Stimulated activated CD8-positive, alpha-beta memory T cell treated with anti-CD3 and anti-CD28 coated beads, Interleukin-15, amount 100 ng/mL, for 4 hours (primary cell): ENCODE measurements at places on chromosomes 7 and 10.

GRCh38 chr7:43278088-43278644 lies 165.7 kb downstream of the HECW1 start:
- DNase-seq: no peak

- DNase-seq: no peak
These were observed 330.2 kb downstream of the BICC1 start for GRCh38 chr10:58842860-58843376.

- no peak for DNase-seq
These were observed 126.9 kb downstream of the CXCL12 start for GRCh38 chr10:44258019-44258418.

- no peak for DNase-seq
These were observed 16.3 kb downstream of the SGMS1 start for GRCh38 chr10:50607356-50607925.

GRCh38 chr7:5284304-5285281 lies 1.9 kb downstream of the SLC29A4 start:
- DNase-seq: no peak

GRCh38 chr10:15391491-15391890 lies 20.4 kb upstream of the FAM171A1 start:
- DNase-seq: no peak

DNA sequence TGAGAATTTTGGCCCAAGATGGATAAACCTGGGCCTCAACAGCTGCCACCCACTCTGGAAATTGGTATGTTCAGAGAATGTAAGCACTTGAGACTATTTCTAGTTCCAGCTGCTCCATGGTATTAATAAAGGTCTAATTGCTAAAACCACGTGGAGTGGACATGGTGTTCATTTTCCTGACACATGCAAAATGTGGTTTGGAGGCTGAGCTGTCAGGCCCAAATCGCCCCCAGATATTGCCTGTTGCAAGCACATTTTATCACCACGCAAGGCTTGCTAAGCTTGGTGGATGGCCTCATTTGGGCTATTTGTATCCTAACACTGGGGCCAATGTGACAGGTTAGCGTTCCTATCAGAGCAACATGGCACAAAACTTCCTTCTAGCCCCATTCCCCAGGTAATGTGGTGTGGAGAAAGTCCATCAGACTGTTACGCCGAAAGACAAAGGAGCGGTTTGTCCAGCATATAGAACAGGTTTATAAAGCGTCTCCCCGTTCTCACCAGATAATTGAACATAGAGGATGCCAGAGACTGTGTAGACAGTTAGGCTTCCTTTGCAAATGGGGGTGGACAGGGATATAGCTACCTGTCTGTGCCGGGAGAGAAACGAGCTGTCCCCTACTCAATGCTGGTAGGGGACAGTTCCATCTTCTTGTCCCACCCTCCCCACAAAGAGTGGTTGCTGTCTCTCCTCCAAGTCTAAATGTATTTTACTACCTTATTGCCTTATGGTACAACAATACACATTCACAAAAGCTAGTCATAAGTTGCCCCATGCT lies 78.0 kb upstream of the ANKRD1 start:
- no peak for DNase-seq

GRCh38 chr10:30500534-30500933 lies 66.5 kb downstream of the MAP3K8 start:
- no peak for DNase-seq

DNA sequence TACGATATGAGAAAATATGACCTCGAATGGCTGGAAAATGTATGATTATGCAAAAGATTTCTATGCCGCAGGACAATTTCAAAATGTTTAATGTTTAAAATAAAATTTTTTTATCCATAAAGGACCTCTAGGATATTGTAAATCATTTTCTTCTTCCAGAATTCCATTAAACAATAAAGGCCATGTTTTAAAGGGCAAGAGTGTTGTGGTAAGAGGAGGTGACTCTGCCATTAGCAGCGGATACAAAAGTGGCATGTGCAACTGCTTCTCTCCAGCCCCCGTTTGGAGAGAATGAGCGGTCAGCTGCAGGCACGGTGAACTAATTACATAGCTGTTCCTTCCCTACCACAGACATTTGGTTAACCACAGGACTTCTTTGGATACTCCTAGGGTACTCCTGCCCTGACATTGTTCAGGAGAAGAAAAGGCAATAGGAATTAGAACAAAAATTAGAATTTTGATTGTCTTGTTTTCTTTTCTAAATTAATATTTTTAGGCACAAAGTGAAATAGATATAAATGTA lies 63.8 kb downstream of the HBP1 start:
- no peak for DNase-seq

GRCh38 chr10:119243488-119243887 lies 36.1 kb downstream of the GRK5 start:
- DNase-seq: no peak

GRCh38 chr7:10463701-10464100 lies 510.0 kb upstream of the PHF14 start:
- no peak for DNase-seq

- no peak for DNase-seq
These were observed 5.3 kb upstream of the LRRC61 start for GRCh38 chr7:150317748-150318444.

- DNase-seq: no peak
These were observed 15.6 kb upstream of the ADO start for GRCh38 chr10:62788861-62789467.

DNA sequence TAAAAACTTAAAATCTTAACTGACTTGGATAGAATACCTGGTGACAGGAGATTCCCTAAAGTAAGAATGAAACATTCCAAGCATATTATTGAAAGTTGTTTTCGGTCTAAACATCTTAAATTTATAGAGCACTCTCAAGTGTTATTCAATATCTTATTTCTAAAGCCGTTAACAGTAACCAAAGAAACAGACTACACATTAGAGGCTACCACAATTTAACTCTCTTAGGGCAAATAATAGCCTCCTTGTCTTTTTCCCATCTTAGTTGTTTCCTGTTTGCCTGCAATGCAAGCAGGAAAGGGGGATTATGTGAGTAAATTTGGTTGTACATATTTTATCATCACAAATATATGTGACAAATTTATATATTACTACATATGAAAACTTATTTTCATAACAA lies 31.4 kb downstream of the NAPEPLD start:
- no peak for DNase-seq

DNA sequence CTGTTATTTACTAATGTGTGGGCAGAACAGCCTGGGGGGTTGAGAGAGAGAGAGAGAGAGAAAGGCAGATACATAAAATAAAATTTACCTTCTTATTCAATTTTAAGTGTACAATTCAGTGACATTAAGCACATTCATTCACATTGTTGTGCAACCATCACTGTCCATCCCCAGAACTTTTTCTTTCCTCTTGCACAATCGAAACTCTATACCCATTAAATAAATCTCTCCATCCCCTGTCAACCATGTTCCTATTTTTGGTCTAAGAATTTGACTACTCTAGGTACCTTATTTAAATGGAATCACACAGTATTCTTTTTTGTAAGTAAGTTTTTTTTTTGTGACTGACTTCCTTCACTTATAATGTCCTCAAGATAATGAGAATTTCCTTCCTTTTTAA lies 181.6 kb downstream of the SND1 start:
- no peak for DNase-seq

DNA sequence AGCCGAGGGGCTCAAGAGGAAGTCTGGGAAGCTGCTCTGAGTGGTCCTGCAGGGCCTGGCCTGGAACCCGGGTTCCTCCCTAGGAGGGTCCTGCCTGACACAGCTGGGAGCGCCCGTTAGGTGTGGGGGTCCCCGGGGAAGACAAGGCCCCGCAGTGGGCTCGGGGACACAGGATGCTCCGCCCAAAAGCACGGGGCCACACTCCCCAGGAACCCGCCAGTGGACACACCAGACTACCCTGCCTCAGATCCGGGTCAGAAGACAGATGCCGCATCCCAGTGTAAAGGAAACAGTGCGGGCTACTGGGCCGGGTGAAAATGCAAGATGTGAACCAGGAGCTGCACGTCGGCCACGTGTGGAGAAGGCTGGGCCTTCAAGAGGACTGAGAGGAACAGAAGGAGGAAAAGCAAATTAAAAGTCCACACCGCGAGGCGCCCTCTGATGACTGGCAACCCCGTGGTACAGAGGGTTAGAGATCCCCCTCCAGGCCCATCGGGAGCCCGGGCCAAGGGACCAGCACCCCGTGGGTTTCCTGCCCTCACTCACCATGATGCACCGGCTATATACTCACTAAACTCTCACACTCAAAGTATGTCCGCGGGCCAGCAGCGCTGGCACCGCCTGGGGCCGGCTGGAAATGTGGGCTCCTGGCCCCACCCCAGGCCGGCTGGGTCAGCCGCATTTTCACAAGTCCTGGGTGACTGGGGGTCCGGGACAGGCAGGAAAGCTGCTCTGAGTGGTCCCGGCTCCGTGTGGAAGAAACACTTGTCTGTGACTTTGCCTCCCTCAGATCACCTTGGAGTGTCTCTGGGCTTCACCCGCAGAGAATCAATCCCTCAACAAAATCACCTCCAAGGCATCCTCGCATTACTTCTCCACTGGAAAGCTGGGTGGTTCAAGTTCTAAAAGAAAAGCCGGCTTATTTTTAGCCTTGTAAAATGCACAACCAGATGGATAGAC lies 6.1 kb downstream of the STK32C start:
- DNase-seq: no peak

- DNase-seq: no peak
These were observed 78.8 kb downstream of the ELMO1 start for GRCh38 chr7:37369906-37370305.

- no peak for DNase-seq
These were observed 1.6 kb downstream of the BEND7 start for GRCh38 chr10:13526948-13527863.

DNA sequence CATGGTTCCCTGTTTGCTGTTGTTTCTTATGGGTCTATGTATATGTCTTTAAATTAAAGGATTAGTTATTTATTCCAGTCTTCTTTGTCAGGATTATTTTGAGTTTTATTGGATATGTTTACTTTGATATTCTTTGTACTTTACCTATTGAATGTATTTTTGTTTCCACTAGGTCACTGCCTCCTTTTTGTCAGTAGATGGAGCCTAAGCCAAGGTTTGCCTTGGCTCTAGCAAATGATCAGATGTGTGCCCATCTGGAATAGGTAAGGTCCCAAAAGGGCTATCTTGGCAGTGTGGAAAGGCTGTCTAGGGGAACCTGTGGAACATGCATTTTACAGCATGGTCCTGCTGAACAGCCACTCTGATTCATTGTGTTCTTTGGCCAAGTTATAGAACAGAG lies 337.3 kb upstream of the GHITM start:
- DNase-seq: no peak

- DNase-seq: no peak
These were observed 12.7 kb downstream of the HK1 start for GRCh38 chr10:69290993-69291392.

DNA sequence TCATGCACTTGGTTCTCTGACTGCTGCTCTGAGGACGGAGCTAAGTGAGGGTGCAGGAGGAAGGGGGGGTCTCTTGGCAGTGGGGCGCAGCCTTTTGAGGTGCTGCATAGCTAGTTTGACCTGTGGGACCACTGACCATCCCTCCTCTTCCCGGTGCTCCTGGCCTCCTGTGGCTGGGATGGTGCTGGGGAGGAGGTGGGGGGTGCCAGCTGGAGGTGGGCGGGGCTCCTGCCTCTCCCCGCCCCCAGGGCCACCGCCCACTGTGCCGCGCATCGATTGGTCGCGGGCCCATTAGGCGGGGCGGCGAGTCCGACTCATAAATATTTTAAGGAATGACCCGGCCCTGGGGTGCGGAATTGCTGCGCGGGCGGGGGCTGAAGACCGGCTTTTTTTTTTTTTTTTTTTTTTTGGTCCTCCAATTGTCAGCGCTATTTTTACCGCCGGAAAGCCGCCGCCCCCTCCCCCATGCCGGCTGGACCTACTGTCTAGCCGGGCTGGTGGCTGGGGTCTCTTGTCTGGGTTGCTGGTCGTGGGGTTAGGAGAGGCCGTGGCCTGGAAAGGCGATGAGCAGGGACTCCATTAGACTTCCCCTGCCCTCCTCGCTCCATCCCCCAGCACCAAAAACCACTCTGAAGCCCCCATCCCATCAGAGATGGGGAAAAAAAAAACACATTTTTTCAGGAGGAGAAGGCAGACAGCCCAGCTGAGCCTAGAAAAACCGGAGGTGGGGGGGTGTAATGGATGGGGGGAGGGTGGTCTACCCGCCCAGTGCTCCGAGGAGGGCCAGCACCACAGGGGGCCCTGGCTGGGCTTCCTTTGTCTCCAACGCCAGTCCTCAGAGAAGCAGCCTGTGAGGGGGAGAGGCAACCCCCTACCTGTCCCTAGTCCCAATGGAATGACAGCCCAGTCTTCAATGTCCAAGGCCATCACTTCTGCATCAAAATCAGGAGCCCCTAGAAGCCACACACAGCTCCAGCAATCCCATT lies 6.4 kb downstream of the SH2B2 start:
- no peak for DNase-seq

DNA sequence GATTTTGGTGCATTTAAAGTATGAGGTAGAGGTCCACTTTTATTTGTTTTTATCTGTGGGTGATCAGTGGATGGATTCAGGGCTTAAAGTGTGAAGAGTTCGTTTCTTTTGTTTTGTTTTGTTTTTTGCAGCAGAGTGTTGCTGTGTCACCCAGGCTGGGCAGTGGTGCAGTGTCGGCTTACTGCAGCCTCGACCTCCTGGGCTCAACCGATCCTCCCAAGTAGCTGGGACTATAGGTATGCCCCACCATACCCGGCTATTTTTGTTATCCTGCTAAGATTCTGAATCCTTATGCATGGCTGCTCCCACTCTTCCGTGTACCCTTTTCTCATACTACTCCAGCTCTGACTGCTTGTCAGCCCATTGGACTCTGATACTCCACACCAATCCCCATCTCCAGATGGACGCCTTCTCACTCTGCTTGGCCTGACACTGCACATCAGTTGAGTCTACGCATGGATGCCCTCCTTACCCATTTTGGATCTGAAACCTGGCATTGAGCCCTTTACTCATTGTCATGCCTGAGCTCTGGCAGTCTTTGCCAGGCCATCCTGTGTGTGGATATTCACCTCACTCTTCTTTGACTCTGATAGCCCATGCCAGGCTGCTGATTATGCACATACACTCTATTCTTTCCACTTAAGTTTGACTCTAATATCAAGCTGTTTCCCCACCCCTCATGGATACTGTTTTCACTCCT lies 119.5 kb downstream of the CCSER2 start:
- no peak for DNase-seq

GRCh38 chr7:55177589-55178261 lies 158.9 kb downstream of the EGFR start:
- DNase-seq: no peak

- no peak for DNase-seq
These were observed 86.7 kb upstream of the IL6 start for GRCh38 chr7:22640269-22640668.

GRCh38 chr7:28448708-28449107 lies 36.4 kb downstream of the CREB5 start:
- no peak for DNase-seq

DNA sequence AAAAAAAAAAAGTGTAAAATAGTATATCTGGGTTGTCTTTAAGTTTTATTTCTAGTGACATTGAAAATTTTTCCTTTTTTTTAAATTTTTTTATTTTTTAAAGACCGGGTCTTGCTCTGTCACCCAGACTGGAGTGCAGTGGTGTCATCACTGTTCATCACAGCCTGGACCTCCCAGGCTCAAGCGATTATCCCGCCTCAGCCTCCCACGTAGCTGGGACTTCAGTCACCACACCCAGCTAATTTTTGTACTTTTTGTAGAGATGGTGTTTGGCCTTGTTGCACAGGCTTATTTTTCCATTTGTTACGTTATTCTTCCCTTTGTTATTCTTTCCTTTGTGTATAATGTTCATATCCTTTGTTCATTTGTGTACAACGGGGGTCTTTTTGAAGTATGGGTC lies 30.1 kb downstream of the TSPAN14 start:
- DNase-seq: no peak
